A549 treated with GW870086 at 1 μM for 4 hours (cell line): ENCODE measurements at places on chromosomes 6 and 20. TPM values are rescaled to one million over a fixed set of nuclear protein-coding genes. Genes with fewer than 3 reads are reported as not detected.

Gene HEY2
- total RNA-seq: 0.06 to 0.07 TPM (median 0.06 TPM) in 3 of 5 replicates, not detected in the others

Gene SLC44A4
- 0.05 to 0.21 TPM in 2 of 5 replicates, not detected in the others for total RNA-seq

Gene SLC26A8
- not detected in 5 replicates for total RNA-seq

Gene EMILIN3
- 0.34 to 0.49 TPM (median 0.39 TPM) in 5 replicates for total RNA-seq

Gene SLC16A10
- total RNA-seq: 0.56 to 0.91 TPM (median 0.62 TPM) in 5 replicates
